Effector memory CD4-positive, alpha-beta T cell (primary cell): ENCODE measurements at places on chromosomes 7 and 10.

DNA sequence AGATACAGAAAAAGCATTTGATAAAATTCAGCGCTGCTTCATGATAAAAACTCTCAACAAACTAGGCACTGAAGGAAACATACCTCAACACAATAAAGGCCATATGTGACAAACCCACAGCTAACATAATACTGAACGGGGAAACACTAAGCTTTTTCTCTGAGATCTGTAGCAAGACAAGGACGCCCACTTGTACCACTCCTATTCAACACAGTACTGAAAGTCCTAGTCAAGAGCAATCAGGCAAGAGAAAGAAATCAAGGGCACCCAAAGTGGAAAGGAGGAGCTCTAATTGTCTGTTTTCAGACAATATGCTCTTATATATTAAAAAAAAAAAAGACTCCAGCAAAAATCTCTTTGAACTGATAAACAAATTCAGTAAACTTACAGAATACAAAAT is 13.3 kb downstream of the DIP2C start:
- no peak for DNase-seq

DNA sequence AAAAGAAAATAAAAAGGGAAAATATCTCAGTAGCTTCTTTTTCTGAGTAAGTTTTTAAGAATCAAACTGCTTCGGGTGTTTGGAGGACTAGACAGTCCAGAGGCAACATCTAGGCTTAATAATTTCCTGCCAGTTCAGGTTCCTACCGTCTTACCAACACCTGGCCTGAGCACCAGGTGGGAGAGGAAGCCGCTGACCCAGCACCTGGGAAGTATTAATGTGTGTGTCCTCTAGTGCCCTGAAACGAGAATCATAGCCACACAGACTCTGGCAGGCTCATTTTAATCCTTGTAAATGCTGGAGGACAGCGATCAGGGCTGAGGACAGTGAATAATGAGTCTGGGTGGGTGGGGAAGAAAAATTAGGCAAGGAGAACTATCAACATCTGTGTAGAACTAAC is 137.4 kb downstream of the ZNF438 start:
- no peak for DNase-seq

DNA sequence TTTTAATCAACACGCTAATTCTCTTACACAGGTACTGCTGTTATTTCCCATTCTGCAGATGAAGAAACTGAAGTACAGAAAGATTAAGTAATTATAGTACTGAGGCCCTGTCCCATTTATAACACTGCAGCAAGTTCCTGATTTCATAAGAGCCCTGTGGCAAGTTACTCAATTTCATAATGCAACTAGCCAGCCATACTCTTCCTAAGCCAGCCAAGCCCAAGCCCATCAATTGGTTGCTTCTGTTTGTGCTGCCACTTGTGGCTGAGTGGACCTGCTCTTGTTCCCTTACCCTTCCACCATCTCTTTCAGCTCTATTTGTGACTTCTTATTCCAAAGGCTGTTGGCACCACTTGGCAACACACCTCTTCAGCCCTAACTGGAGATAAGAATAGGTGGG is 19.7 kb upstream of the PRPF18 start:
- no peak for DNase-seq

GRCh38 chr7:103622274-103622673 is 176.3 kb upstream of the SLC26A5 start:
- no peak for DNase-seq

- no peak for DNase-seq
Observed at GRCh38 chr7:96827701-96828100, 118.1 kb upstream of the SEM1 start.

DNA sequence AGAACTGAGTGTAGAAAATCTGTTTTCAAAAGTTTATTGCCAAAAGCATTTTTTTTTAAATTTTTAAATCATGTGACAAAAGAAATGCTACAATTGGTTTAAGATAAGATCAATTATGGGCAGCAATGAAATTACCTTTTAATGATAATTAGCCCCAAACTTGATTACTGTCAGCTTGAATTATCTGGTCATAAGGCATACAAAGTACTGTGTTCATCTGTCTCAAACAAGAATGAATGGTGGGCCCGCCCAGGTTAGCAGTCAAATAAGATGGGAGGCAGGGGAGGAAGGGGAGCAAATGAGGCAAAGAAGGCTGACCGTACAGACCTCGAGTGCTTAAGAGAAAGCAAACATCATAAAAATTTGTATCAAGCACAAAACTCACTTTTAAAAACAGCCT is 68.1 kb downstream of the JAZF1 start:
- DNase-seq: no peak

GRCh38 chr10:102524746-102525145 is 21.0 kb downstream of the SUFU start:
- no peak for DNase-seq

DNA sequence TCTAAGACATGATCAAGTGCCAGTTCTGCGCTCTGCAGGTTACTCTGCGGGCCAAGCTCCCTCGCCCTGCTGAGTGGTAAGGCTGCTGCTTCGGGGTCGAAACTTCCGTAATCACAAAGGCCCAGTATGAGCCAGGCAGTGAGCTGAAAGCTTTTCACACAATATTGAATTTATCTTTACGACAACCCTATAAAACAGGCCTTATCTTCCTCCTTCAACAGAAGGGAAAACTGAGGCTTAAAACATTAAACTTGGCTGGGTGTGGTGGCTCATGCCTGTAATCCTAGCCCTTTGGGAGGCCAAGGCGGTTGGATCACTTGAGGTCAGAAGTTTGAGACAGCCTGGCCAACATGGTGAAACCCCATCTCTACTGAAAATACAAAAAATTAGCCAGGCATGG is 83.3 kb downstream of the FAM107B start:
- DNase-seq: no peak
